Stimulated activated CD8-positive, alpha-beta memory T cell treated with anti-CD3 and anti-CD28 coated beads, Interleukin-7, amount 100 ng/mL, for 1 hour (primary cell): ENCODE measurements at places on chromosomes 2 and 18.

DNA sequence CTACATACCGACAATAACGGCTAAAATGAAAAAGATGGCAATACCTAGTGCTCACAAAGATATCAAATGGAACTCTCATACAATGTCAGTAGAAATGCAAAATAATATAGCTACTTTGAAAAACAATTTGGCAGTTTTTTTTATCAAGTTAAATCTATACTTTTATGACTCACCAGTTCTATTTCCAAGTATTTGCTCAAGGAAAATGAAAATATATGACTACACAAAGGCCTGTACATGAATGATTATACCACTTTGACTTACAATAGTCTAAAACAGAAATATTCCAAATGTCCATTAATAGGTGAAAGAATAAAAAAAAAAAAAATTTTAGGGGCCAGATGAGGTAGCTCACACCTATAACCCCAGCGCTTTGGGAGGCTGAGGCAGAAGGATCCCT lies 219.8 kb downstream of the ZRANB3 start:
- DNase-seq = no peak

GRCh38 chr2:88563129-88563528 lies 64.1 kb downstream of the EIF2AK3 start:
- no peak for DNase-seq

GRCh38 chr2:61177727-61178549 lies 15.9 kb downstream of the C2orf74 start:
- peak; percentile 6 for DNase-seq

- no peak for DNase-seq
These were observed 37.4 kb downstream of the VAPA start for GRCh38 chr18:9951022-9951859.

- no peak for DNase-seq
These were observed 1.9 kb upstream of the NAB1 start for GRCh38 chr2:190646780-190647522.

- DNase-seq = no peak
These were observed 123.7 kb upstream of the SMAD2 start for GRCh38 chr18:48053881-48054816.

DNA sequence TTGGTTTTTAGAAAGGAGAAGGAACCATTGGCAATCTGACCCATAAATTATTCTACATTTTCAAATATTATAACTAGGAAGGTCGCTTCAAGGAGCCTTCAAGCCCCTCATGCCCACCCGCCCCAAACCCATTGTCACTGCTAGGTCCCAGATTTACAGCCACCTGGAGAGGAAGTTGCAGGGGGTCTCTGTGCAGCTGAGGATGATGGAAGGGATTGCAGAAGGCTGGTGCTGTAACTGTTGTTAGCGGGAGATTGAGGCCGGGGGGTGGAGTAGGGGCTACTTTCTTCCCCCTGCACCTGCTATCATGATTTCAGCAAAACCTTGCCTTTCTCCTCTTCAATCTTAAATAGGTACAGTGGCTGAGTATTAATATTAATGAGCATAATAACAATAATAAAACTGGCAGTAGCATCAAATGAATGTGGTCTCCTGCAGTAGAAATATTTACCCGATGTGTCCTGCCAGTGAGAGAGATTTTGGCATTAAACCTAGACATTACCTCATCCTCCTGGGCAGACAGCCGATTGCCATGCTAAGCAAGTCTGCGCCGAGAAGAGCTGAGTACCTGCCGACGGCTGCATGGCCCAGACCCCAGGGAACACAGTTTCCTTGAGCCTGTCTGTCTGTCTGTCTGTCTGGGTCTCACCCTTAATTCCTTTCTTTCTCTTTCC lies 225.4 kb downstream of the FAM210A start:
- no peak for DNase-seq
